NCI-H2171 (cell line): ENCODE measurements at places on chromosomes 2 and 18.

- no peak for DNase-seq
Measured at GRCh38 chr2:149872638-149873150, 285.1 kb upstream of the MMADHC start.

DNA sequence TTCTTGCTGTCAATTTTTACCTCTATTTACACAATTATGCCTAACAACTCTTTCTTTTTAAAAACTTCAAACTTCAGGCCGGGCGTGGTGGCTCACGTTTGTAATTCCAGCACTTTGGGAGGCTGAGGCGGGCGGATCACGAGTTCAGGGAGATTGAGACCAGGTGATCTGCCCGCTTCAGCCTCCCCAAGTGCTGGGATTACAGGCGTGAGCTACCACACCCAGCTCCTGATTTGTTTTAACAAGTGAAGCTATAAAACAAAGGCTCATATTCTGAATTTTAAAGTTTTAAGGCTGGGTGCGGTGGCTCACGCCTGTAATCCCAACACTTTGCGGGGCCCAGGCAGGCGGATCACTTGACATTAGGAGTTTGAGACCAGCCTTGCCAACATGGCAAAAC lies 15.5 kb downstream of the PTPN2 start:
- DNase-seq, result no peak

DNA sequence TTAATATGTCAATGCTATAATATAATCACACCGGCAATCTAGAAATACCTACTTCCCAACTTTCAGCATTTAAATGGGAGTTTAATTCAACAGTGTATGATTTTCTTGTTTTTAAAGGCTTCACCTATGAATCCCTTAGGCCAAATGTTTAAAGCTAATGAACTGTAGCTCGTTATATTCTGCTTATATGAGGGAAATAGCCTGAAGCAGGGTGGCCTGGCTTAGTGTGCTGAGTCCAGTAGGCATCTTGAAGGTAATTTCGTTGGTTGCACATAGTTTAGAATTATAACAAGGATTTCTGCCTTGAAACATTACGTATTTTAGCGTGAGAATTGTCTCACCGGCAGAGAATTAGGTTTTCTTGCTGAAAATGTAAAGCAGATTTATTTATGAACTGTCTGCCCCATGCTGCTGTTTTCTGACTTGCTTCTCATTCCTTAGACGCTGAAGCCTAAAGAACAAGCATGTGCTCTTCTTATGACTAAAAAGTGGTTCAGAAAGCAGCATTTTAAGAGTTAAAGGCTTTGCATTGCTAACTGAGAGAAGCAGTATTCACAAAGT lies 433.7 kb upstream of the RAB12 start:
- no peak for DNase-seq

DNA sequence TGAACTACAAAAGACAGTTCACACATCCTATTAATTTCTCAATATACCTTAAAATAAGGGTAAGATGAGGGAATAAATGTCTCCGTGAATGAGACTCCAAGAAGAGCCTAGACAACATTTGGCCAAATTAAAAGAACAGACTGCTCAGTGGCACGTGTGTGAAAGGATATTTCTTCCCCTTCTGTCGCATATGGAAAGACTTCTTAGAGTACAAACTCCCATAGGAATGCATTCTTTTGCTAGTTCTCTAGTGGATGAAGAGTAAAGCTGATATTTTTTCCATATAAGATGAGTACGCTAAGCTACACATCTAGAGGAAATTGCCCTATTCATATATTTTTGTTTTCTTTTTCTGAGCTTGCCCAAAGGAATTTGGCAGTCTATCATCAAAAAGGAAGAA lies 710.0 kb upstream of the ID2 start:
- DNase-seq, result no peak

DNA sequence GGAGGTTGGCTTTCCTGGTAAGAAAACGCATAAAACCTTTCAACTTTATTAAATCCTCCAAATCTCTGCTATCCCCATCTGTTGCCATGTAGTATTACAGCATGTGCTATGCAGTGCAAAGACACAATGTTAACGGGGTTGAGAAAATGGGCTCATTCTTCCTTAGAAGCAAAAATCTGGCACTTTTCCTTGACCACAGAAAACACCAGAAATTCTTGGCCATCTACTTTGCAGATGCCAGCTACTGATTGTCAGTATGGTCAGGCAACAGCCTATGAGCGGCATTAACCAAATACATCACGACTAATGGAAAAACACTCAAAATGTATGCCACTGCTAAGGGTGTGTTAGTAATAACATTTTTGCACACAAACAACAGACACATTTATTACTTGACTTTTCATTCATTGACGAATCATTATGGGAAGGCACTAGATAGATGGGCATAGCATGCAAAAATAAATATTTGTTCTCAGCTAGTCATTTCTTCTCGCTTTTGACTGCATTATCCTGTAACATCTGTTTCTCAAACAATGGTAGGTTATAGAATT lies 65.2 kb upstream of the CRIM1 start:
- no peak for DNase-seq

- no peak for DNase-seq
Measured at GRCh38 chr2:133314795-133315194, 253.5 kb downstream of the NCKAP5 start.
